Globus pallidus (tissue), 1 donor: ENCODE measurements at places on chromosomes 16 and 17.
A peak's percentile ranks its signal among the peaks of the same experiment; 100 is the strongest.

DNA sequence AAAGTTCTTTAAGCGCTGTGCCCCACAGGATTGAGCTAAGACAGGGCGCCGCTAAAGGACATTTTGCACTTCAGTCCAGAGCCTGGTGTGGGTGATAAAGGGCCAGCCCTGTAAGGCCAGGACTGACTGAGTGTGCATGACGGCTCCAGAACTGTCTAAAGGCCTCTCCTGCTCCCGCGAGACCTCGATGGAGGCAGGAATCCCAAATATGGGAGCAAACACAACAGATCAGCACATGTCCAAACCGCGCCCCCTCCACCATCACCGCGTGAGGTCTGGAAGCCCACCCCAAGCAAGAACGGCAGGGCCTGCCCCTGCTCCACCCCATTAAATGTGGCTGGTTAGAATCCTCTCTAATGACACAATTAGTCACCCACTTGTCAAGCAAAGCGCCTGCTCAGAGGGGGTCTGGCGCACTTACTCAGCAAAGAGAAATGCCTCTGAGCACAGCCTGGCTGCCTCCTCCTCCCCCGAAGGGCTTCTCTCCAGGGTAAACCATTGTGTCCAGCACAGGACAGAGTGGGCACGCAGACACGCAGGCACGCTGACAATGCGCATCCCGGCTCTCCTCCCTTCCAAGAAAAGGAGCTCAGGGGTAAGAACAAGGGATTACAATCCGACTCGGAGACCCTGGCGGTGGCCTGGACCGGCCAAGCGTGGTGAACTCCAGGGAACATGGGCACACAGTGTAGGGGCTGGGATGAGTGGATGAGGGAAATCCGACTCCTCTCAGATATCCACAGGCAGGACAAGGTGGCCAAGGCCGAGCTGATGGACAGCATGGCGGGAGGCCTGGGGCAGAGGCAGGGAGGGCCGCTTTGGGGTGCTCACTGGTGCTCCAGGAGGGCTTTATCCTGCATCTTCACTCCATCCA is 1.5 kb downstream of the MXRA7 start:
- peak; percentile 37 for DNase-seq

- DNase-seq = no peak
These were observed 8.7 kb upstream of the SDK2 start for GRCh38 chr17:73652886-73653480.

DNA sequence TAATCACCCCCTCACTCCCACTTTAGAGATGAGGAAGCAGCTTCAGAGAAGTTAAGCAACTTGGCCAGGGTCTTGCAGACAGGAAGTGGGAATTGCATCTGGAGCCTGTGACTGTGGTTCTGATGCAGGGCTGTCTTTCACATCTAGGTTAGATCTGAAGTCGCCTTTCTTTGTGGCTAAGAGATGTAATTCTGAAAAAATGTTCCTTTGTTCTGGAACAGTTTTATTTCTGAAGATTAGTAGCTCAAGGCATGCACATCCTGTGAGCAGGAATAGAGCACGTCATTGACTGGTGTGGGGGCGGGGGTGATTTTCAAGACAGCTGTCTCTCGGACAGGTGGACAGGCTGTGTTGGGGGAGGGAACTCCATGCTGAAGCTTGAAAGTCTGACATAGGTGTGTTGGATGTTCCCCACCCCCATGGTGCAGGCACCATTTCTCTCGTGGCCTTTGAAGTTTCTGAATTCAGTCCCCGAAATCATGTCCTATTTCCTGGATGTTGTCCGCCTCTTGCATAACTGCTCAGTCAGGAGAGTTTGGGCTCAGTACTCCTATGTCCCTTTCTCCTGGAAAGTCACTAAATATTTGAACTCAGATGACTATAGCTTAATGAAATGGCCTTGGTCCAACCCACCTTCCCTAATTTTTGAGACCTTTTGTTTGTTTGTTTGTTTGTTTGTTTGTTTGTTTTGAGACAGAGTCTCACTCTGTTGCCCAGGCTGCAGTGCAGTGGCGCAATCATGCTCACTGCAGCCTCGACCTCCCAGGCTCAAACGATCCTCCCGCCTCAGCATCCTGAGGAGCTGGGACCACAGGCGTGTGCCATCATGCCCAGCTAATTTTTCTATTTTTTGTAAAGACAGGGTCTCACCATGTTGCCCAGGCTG is 21.0 kb upstream of the HERPUD1 start:
- peak; percentile 48 for DNase-seq

DNA sequence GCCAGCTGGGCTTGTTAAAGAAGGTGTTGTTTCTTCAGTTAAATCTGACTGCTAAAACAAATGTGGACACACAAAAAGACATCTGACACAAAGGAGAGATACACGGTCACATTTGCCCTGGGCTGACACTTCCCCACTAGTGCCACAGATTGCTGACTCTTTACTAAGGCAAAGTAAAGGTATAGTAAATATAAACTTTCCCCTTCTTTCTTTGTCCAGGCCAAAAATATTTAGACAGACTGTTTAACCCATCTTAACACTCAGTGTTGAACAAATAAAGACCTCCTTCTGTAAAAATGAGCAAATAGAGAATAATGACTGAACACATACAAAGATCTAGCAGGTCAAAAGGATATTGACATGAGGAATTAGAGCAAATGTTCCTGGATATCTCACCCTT is 58.4 kb downstream of the SCNN1G start:
- no peak for DNase-seq

- peak; percentile 96 for DNase-seq
These were observed at the start of gene TMEM97 for GRCh38 chr17:28318759-28319597. Gene TMEM97, plus strand, starts transcription at chr17:28319200. Its CDS starts 40 bp downstream, at chr17:28319240.

- no peak for DNase-seq
These were observed 13.9 kb upstream of the FZD2 start for GRCh38 chr17:44543213-44543904.

- no peak for DNase-seq
These were observed 33.8 kb downstream of the PCTP start for GRCh38 chr17:55784666-55785065.

DNA sequence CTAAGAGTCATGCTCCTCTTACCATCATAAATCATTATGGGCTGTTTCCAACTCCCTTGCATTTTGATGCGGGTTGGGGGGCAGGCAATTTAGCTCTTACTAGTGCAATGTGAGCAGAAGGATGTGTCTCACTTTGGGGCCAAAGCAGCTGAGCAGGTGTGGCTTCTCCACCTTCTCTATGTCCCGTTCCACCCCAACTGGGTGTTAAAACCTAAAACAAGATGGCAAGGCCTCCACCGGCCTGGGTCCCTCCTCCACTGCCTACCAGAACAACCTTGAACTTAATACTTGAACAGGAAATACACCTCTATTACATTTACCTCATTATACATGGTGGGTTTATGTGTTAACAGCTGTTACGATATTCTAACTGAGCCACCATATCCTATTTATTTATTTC is 52.8 kb downstream of the TOX3 start:
- DNase-seq = no peak

- DNase-seq = no peak
These were observed 72.5 kb downstream of the CMIP start for GRCh38 chr16:81517150-81517499.

DNA sequence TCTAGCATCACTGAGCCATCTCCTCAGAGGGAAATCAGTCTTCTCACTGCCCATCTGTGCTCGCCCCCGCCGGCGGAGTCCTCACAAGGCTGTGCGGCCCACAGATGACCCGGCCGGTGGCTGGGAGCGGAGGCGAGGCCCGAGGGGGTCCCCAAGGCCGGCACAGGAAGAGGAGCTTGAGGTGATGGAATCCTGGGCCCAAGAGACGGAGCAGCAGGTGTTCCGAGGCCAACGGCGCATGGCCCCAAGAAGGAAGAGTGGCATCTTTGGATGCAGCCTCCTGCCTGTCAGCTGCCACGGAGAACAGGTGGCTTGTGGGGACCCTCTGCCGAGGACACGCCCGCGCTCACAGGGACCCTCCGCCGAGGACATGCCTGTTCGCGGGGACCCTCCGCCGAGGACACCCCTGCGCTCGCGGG is 72.7 kb upstream of the GNG13 start:
- no peak for DNase-seq

DNA sequence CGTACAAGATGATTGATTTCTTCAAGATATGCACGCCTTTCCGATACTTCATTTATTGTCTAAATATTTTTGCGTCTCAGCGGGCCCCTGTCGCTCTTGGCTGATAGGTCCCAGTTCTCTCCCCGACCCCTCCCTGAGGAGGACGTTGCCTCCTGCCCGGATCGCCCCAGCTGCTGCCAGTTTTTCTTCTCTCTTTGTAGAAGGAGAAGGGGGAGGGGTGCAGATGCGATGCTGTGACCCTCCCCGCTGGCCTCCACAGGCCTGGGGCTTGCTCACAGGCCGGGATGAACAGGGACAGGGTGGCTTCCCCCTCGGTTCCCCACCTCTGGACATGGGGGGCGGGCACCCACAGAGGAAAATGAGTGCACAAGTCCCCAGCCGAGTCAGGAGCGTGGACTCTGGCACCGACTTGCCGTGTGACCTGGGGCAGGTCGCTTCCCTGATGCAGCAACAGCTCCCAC is 53.6 kb upstream of the ZC3H18 start:
- no peak for DNase-seq

GRCh38 chr17:68777243-68777855 is 176.2 kb upstream of the FAM20A start:
- DNase-seq = peak; percentile 90

- DNase-seq = no peak
These were observed 48.8 kb downstream of the HSD17B2 start for GRCh38 chr16:82083710-82084353.

GRCh38 chr17:10344816-10345215 is 28.0 kb downstream of the MYH13 start:
- no peak for DNase-seq

- no peak for DNase-seq
These were observed 4.2 kb downstream of the ADCY9 start for GRCh38 chr16:4111748-4112696.

- peak; percentile 65 for DNase-seq
These were observed 73.3 kb downstream of the XYLT1 start for GRCh38 chr16:17397499-17397891.
